ENCODE measurements at places on chromosomes 1 and 21.

GRCh38 chr1:41101950-41102607 lies 80.6 kb upstream of the SLFNL1 start:
- peak; percentile 82 for DNase-seq

- DNase-seq = no peak
Observed at GRCh38 chr21:27776925-27777553, 810.2 kb upstream of the ADAMTS5 start.

- DNase-seq = no peak
Observed at GRCh38 chr1:183239220-183239742, 53.2 kb downstream of the LAMC2 start.

DNA sequence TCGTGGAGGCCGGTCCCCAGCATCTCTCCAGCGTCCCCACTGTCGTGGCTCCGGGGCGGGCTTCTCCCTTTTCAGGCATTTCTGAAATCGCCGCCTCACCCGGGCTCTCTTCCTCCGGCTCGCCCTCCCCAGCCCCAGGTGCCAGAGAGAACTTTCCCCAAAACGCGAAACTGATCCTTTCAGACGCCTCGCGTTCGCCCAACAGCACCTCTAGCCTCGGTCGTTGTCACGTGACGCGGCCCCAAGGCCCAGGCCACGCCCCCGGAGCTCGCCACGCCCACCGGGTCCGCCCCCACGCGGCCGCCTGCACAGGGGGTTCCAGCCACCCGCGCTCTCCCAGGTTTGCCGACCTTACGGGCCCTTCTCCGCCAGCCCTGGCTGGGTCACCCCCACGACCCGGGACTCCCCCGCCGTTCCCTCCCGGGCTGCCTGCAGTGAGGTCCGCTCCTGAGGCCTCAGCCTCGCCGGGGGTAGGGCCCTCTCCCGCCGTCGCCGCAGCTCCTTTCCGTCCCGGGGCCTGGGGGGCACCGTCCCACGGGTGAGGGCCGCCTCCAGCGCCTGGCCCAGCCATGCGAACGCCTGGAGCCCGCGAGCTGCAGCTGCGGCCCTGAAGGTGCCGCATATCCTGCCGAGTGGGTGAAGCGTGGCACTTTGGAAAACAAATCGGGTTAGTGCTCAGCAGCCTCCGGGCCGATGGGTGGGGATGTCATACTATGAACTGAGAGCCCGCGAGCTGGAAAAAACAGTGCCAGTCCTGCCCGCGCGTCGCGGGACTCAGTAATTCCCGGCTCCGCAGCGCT lies 21.0 kb downstream of the H3-3A start:
- DNase-seq = peak; percentile 76

DNA sequence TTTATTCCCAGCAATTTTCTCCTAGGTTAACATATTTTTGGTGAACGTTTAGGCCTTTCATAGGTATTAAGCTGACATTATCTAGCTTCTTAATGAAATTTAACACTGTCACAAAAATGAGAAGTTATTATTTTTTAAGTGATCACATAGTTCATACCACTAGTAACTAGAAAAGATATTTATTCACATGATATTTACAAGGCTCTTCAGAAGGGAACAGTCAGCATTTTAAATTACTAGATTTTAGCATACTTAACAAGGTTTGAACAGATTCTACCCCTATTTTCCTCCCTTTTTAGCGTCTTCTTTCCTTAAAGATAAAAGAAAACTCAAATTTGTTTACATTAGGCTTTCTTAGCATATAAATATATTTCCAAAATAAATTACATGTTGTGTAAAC lies 65.5 kb upstream of the B3GALT2 start:
- DNase-seq = no peak

DNA sequence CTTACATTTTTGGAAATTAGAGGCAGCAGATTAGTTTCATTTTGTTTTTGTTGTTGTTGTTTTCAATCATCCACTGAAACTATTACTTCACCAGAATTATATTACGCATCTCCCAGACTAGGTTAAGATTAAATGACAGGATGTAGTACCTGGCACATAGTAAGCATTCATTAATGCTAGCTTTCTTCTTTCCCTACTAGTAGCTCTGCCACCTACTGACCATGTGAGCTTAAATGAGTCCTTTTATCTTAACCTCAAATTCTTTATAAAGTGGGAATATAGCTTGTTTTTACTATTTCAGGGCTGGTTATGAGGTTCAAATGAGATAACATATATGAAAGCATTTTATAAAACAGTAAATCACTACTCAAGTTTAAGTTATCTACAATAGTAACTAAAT lies 10.2 kb upstream of the ASPM start:
- no peak for DNase-seq

- DNase-seq = no peak
Observed at GRCh38 chr1:31381394-31382294, 8.8 kb upstream of the FABP3 start.

DNA sequence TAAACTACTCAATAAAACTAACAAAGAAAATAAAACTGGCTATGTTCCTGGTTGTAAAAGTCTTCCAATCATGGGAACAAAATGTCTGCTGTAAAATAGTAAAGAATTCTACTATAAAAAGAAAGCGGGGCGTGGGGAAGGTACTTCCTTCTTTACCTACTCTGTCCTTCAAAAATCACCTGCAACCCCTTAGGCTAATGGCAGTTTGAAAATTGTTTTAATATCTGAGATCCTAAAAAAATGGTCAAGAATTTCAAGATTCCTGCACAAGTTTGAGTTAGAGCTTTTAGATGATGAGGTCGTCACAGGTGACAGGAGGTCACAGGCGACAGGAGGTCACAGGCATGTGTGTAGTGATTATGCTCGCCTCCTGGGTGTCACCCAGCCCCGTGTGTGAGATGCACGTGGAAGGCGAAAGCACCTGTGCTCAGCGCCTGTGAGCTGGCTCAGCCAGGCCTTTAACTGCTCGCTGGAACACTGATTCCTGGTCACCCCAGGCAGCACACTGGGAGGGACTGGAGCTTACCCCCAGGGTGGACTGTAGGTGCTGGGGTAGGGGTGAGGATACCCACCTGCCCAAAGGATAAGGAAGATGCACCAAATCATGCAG lies 18.6 kb upstream of the TMPRSS2 start:
- DNase-seq = no peak

DNA sequence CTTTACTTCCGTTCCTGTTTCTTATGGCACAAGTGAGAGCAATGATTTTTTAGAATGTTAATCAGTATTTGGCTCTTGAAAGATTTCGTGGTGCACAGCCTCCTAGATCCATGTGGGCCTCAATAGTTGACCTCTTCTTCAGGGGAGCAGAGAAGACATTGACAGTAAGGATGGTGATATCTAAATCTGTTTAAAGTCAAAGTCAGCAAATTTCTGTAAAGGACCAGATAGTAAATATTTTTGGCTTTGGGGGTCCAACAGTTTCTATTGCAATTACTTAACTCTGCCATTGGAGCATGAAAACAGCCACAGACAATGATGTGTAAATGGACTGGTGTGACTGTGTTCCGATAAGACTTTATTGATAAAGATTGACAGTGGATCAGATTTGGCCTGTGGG lies 27.4 kb downstream of the TNN start:
- DNase-seq = no peak

GRCh38 chr1:83619170-83619896 lies 379.6 kb downstream of the TTLL7 start:
- no peak for DNase-seq

DNA sequence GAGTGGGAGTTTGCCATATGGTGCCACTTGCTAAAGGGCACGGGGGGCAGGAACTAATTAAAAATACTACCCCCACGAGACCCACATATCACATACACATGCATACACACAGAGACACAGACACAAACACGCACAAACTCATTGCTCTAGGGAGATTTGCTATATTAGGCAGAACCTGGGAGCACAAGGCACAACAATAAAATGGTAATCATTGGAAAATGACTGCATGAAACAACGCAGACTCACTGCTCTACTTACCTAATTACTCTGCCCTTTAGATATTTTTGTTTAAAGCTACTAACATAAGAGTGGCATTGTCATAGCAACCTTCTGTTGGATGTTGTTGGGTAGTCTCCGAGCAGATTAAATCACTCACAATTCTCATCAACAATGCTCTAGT lies 20.3 kb upstream of the RGS4 start:
- DNase-seq = peak; percentile 10

GRCh38 chr1:1117469-1117831 lies 1.6 kb upstream of the C1orf159 start:
- no peak for DNase-seq

- no peak for DNase-seq
Observed at GRCh38 chr1:53545663-53546408, 86.6 kb downstream of the DMRTB1 start.

DNA sequence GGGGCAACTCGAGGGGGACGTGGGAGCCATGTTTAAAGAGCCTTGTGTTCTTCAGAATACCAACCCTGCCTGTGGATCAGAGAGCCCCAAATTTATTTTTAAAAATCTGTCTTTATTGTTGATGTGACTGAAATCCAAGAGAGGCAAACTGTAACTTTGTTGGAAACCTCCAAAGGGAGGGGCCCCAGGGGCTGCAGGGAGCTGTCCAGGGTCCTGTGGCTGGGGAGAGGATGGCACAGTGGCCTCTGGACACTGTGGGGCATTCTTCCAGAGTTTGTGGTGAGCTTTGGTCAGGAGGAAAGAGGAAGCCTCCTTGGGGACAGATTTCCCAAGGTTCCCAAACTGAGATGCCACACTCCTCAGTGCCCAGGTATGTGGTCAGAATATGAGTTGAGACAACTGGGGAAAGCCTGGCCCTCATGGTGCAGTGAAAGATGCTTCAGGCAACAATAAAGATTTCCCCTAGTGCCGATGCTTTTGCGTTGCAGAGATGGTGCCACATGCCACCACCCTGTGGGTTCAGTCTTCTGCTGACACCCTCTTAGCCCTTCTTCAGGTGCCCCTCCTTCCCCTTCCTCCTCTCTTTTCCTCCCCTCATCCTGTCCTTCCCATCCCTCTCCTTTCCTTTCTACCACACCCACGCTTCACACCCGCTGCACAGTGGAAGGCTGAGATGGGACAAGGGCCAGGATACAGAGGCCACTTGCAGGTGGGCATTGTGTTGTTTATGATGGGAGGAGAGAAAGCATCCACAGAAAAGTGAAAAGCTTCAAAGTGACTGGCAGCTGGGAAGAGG lies 122.1 kb downstream of the UCK2 start:
- no peak for DNase-seq

- DNase-seq = no peak
Observed at GRCh38 chr21:34636961-34637360, 22.0 kb upstream of the RCAN1 start.

DNA sequence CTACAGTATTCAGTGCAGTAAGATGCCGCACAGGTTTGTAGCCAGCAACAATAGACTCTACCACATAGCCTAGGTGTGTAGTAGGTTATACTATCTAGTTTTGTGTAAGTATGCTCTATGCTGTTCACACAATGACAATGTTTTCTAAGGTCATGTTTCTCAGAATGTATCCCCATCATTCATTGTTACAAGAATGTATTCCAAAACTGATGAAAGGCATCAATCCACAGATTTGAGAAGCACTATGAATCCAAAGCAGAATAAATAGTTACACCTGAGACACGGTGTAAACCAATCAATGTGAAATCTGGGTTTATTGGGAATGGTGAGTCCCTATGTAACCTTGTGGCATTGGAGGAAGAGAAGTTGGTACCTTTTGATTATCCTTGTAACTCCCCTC lies 54.5 kb upstream of the MARK1 start:
- no peak for DNase-seq

- no peak for DNase-seq
Observed at GRCh38 chr1:98399218-98399617, 262.3 kb upstream of the SNX7 start.

- no peak for DNase-seq
Observed at GRCh38 chr1:172089768-172090510, 248.6 kb downstream of the DNM3 start.

GRCh38 chr1:16396591-16396990 lies 29.5 kb downstream of the SZRD1 start:
- DNase-seq = no peak

DNA sequence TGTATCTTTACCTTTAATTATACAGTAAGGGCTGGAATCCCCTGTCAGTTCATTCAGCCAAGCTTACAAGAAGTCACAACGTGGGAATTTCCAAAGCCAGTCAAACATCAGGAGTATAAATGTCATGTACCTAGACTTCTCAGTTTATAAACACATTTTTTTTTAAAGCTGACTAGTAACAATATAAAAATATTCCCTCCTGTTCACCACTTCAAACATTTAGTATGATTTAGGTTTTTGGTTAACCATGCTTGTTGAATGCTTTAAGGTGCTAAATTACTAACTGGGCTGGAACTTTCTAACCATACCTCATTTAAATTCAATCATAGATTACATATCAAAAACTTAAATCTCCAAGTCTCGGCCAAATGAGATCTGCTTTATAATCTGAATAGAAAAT lies 44.0 kb downstream of the JAK1 start:
- DNase-seq = no peak

DNA sequence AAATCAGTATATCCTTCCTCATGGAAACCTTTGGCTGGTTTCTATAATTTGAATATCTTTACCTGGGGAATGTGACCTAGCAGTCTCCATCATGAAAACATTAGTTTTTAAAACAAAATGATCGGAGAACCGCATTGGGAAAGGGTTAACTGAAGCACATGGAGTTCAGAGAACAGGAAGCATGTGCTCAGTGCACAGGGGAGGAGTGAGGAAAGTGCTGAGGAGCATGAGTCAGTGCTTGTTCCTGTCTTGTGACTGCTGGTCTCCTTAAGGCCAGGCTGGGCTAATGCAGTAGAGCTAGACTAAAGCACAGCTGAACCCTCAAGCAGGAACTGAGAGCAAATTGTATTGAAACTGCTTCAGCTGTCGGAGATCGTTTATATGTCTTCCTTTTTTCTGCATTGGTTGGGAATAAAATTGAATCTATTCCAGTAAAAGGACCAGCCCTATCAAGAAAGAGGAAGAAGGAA lies 5.8 kb downstream of the IFI16 start:
- DNase-seq = no peak

DNA sequence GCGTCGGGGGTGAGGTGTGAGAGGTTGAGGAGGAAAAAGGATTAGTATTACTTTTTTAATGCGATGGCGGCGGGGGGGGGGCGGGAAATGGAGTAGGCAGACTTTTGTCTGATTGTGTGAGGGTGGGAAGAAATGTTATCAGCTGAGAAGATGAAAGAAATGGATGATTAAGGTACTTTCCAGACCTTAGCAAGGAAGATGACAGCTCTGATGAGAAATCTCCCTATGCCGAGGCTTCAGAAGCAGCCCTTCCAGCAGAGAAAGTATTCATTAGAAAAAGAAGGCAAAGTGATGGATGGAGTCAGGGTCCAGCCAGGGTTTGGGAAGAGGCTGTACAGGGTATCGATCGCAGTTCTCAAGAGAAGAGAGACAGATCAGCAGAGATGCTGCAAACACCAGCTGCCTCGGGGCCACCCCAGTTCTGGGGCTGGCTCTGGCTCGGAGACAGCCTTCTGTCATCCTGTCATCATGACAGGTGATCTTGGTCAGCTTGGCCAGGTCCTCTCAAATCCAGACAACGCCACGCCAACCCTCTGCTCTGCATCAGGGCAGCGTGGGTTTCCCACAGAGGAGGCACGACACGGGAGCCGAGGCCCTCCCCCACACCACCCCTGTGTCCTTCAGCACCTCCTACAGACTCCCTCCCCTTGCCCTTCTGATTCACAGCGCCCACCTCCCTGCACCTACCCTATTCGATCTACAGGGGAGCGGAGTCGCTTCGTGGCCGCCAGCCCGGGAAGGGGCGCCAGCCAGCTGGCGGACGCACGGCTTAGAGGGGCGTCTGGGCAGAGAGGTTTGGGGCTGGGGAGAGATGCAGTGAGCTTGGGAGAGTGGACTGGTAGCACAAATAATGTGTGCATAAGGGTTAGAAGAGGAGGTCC lies 674 bp upstream of the ATXN7L2 start:
- DNase-seq = no peak

- no peak for DNase-seq
Observed at GRCh38 chr1:242567596-242567995, 43.1 kb upstream of the PLD5 start.

- no peak for DNase-seq
Observed at GRCh38 chr1:238596703-238597102, 706.0 kb upstream of the ZP4 start.

Measured in brain (organoid and tissue), 16 donors.